NCI-H2029 treated with DMSO at 0.1 percent for 48 hours (cell line): ENCODE measurements at places on chromosomes 2 and 18.

GRCh38 chr2:216257089-216257488 lies 115.2 kb downstream of the MARCHF4 start:
- no peak for DNase-seq

GRCh38 chr2:138123741-138124140 lies 159.5 kb downstream of the HNMT start:
- DNase-seq = no peak

GRCh38 chr2:63851691-63852311 lies 10.1 kb downstream of the UGP2 start:
- DNase-seq = no peak

GRCh38 chr2:16660114-16660513 lies 5.5 kb downstream of the CYRIA start:
- DNase-seq = no peak

DNA sequence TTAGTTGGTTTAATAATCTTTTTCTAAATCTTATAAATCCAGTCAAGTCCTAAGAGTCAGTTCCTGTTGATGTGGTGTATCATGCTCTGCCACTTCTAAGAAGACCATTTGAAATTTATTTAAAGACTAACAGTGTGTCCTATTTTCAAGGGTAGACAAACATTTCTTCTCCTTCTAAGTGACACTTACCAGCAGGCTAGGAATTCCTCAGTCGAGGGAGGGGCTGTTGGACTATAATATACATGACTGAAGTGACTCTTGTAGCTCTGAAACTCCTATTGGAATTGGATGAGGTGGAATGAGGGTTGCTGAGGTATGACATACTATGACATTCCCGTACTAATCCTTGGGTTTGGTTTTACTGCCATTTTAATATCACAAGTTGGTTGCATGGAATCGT lies 30.6 kb downstream of the ITGB6 start:
- peak; percentile 2 for DNase-seq

- no peak for DNase-seq
These were observed at the start of gene IL36G for GRCh38 chr2:112977559-112978056. Gene IL36G, plus strand, starts transcription at chr2:112978006. Its CDS starts 633 bp downstream, at chr2:112978639.
